Activated CD4-positive, alpha-beta T cell treated with anti-CD3 and anti-CD28 coated beads, Interleukin-2, amount 50 U/mL, for 4 hours (primary cell): ENCODE measurements at places on chromosomes 2 and 18.

DNA sequence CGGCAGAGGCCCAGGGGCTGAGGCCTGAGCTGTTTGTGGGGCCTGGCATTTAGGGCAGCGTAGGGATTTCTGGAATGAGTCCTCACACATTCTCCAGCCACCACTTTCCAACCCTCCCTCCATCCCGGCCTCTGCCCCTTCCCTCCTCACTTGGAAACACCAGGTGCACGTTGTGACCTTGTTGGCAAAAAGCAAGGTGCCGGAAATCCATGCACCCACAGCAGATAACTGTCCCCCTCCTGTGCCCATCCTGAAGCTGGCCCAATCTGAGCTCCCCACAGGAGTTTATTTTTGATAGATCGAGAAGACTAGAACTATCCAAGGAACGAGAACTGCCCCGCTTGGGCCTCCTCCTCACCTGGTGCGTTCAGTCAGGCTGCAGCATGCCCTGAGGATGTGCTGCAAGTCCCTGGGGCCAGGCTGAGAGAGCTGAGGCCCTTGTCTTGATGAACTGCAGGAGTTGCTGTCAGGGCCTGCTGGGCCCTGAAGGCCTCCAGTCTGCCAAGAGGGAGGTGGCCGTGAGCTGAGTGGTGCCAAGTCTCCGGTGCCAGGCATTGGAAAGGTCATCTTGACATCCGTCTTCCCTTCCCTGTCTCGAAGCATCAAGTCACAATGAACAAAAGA lies 55.8 kb downstream of the CTIF start:
- DNase-seq: no peak

GRCh38 chr2:46885376-46885775 lies 30.2 kb downstream of the MCFD2 start:
- DNase-seq: no peak

GRCh38 chr2:222677981-222678380 lies 6.5 kb downstream of the MOGAT1 start:
- DNase-seq: no peak

DNA sequence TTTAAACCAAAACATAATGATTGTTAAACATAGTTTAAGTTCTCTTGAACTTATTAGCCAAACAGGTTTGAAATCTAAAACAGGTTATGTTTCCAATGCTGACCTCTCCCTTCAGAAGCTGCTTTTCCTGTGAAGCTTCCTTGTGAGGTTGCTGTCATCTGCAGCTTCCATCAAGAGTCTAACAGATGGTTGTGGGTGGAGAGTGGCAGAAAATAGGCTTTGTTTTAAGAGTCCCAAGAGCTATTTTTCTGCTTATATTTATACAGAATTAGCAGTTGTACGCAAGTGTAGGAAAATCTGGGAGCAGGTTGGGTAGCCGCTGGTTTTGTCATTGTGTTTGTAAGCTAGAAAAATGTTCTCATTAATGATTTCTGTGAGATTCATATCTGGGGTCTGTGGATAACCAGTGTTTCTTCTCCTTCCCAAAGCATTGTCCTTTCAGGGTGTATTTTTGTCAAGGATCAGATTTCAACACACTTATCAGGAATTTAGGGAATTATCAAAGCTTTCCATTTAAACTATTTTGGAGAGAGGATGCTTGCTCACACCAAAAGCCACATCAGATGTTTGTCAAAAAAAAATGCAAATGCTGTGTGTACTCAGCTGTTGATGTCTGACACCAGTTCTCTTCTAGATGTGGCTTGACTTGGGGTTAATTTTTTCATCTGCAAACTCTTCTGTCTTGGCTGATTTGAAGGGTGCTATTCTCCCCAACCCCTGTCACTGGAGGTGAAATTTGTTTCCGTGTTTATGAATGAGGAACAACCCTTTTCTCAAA lies 78.1 kb upstream of the KIF5C start:
- DNase-seq: no peak

DNA sequence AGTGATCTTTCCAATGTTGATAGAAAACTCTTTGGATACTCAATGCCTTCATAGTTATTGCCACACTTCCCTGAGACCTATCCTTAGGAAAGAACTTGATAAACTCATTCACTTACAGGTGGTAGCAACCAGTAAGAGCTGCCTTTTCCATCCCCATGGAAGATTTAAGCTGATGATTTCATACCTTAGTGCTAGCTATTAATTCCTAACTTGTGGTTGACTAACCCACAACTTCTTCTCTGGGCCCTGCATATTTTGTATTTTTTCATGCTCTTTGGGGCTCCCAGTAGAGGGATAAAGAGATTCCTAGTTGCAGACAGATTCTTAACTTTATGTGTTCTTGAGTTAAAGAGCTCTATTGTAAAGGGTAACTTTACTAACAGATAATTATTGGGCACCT lies 25.2 kb upstream of the SIX3 start:
- no peak for DNase-seq

GRCh38 chr2:70779911-70780545 lies 10.4 kb downstream of the FIGLA start:
- DNase-seq: no peak

DNA sequence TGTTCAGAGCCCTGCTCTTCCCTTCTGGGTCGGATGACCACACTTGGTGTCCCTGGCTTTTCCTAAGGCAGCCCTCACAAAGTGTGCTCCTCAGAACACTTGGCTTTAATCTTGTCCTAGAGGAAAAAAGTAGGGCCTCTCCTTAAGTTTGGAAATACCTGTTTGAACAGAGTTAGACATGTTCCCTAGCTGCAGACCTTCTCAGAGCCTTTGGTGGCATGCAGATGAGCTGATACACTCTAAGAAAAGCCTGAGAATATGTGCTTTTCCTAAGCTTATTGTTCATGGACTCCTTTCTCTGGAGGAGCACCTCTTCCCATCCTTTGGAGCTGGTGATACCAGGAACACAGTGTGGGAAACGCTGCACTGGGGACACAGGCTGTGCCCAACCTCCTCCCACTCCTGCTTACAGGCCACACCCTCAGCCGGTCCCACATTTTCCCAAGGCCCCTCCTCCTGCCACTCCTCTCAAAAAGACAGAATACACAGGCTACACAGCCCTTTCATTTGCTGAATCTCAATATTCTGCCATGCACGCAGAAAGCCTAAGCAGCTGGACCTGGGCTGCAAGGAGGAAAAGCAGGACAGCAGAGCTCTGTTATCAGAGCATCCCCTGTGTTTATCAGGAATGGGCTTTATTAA lies 443.6 kb downstream of the NBAS start:
- no peak for DNase-seq

DNA sequence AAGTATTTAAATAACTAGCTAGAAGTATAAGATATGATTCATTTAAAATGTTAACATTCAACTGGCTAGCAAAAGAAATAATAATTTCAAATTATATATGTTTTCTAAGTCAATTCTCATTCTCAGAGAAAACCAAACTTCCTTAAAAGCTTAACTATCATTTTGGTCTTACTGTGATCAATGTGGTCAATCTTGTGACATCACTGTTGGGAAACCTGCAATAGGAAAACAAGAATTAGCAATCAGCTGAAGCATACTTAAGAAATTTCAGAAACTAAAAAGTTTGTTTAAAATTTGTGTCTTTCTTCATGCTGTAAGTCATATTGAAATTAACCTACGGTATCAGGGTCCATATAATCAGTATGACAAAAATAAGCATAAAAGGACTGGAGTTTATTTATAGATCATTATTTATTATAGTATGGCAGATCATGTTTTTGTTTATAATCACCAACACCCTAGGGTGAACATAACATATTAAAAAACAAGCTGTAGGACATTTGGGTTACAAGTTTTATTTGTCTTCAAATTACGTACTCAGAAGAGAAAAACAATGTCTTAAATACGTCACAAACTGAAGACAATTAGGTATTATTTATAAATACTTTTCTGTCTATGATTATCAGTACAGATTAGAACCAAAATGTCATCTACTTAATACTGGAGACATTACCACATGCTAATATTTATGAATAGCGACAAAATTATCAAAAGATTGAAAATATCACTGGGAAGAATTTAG lies 60.5 kb downstream of the BAZ2B start:
- no peak for DNase-seq

DNA sequence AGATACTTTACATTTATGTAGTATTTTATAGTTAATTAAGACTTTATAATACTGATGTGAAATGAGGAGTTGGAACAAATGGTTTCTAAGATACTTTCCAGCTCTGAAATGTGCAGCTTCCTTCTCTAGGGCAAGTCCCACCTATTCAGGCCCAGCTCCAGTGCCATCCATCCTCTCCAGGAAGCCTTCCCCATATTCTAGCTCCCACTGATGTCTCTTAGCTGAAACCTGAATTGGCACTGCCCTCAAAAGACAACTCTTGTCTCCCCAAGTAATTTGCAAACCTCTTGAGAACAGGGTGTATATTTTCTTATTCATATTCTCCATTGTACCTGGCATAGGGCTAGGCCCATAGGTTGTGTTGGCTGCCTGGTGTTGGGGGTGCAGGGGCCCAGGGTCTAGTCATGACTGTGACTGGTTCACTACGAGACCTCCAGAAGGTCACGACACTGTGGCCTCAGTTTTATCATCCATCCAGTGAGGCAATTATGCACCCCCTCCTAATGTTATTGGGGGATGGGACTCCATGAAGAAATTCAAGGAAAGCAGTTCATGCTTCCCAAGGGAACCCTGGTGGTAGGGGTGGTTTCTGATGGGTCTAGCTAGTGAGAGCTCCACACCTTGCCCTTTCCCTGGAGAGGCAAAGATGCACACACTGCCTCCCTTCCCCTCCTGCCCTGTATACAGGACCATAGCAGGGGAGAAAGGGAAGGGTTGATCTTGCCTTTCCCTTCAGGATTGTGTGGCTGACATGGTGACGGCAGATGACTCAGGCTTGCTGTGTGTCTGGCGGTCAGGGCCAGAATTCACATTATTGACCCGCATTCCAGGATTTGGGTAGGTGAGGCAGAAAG lies 2.8 kb downstream of the WDR54 start:
- DNase-seq: no peak

DNA sequence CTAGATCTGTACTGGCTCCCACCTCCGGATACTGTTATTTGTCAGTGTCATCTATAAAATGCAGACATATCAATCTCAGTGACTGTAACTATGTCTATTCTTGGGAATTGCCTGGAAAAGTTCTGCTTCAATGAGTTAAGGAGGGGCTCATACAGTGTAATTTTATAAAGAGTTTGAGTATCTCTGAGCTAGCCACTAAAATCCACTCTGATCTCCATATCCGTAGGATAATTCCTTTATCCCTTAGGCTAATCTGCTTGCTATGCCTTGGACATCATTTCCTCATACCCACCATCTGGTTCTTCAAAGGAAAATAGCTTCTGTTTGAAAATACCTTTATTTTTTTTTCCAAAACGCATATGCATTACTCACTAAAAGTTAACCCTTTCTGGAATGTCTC lies 863.2 kb downstream of the SUCLG1 start:
- DNase-seq: no peak

DNA sequence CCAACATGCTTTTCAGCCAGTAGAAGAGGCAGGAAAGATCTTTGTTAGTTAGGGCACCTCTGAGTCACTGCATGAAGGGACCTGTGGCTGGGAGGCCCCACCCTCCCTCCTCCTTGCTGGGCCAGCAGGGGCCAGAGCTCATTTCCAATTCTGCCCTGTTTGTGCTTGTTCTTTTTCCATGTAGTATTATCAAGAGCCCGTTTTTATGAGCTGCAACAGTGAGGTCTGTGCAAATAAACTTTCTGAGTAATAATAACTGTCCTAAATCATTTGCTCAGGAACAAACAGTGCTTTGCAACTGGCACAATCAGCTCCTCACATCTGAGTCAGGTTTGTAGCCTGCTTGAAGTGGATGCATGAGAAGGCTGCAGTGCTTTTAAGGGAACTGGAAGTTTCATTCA lies 128.0 kb downstream of the ARL4C start:
- DNase-seq: peak; percentile 32

DNA sequence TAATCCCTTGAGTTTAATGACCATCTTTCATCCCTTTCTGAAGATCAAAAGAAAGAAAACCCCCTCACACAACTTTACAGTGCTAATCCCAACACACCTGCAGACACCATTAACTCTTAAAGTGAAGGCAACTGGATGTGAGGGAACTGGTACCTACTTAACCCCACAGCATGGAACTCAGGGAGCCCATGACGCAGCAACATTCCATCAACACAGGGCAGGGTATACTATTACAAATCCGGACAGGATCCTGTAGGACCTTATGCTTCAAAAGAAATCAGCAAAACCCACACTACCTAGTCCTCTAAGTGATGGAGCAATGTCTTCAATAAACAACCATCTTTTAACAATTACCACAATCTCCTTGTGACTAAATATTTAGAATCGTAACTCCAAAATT lies 78.6 kb downstream of the FARSB start:
- DNase-seq: no peak

DNA sequence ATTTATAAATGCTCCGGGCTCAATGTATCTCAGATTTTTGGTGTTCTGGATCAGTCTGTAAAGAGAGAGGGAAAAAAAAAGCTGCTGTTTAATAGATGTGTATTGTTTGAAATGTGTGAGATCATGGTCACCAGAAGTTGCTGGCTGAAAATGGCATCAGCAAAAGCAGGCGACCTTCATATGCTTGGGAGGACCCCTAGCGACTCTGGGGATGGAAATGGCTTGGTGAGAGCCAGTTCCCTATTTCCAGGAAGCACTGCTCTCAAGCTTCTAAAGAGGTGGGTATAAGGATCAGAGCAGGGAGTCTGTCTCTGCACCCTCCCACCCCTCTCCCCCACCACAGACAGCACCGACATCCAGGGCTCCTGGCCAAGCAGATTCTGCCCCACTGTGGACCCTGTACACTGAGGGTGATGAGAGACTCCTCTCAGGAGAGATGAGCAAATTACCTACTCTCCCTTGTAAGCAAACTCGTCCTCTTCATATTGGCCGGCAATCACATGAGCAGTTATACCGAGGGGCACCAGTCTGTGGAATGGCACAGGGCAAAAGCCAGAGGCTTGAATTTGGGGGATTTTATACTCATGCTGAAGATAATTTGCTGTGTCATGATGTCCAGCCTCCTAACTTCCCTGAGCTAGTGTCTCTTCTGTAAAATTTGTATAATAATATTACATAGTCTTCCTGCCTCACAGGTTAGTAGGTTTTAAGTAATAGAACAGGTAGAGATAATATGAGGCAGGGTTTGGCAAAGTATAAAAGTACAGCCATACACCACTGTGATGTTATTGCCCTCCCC lies 29.6 kb downstream of the LHCGR start:
- DNase-seq: no peak

DNA sequence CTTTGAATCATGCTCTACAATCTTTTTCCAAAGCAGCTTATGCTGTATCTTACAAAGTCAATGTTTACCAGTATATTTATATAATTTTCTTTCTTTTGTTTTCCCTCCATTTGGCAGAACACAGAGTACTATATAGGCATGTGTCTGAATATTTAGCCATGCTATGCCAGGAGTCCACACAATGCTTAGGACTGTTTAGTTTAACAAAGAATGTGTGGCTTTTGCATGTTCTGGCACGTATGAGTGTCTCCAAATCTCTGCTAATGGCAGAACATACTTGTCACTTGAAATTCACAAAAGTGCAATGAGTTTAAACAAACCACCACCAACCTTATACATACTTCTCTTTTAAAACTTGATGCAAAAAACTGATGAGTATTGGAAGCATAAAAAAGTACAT lies 268.0 kb downstream of the NR4A2 start:
- DNase-seq: no peak

GRCh38 chr2:72990695-72991438 lies 73.5 kb downstream of the EMX1 start:
- DNase-seq: no peak

- no peak for DNase-seq
Observed at GRCh38 chr18:23943903-23944624, 70.5 kb upstream of the TTC39C start.

- no peak for DNase-seq
Observed at GRCh38 chr2:123609077-123609476, 416.0 kb upstream of the CNTNAP5 start.
